ENCODE measurements at places on chromosomes 2 and 18.
A peak's percentile ranks its signal among the peaks of the same experiment; 100 is the strongest.

DNA sequence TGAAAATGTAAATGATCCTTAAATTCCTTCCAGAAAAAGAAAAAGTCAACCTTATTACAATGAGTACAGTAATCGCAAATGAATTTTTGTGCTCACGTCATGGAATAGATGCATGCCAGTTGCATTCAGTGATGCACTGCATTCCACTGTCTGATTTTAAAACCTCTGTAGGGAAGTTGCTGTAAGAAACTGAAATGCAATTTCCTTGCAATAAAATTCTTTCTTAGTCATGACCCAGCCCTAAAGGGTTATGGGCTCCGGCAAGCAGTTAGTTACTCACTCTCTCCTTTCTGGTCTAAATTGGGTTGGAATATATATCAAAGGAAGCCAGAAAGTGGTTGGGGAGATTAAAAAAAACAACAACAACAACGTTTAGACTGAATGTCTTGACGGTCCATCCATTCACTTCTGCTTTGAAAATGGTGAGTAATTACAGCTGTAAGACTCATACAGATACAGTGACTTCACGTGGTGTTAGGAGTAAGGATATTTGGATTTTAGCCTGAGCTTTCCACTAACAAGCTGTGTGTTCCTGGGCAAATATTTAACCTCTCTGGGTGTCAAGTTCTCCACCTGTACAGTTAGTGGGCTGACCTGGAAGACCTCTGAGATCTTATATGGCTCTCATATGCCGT is 8.6 kb upstream of the RND3 start:
- no peak for DNase-seq

DNA sequence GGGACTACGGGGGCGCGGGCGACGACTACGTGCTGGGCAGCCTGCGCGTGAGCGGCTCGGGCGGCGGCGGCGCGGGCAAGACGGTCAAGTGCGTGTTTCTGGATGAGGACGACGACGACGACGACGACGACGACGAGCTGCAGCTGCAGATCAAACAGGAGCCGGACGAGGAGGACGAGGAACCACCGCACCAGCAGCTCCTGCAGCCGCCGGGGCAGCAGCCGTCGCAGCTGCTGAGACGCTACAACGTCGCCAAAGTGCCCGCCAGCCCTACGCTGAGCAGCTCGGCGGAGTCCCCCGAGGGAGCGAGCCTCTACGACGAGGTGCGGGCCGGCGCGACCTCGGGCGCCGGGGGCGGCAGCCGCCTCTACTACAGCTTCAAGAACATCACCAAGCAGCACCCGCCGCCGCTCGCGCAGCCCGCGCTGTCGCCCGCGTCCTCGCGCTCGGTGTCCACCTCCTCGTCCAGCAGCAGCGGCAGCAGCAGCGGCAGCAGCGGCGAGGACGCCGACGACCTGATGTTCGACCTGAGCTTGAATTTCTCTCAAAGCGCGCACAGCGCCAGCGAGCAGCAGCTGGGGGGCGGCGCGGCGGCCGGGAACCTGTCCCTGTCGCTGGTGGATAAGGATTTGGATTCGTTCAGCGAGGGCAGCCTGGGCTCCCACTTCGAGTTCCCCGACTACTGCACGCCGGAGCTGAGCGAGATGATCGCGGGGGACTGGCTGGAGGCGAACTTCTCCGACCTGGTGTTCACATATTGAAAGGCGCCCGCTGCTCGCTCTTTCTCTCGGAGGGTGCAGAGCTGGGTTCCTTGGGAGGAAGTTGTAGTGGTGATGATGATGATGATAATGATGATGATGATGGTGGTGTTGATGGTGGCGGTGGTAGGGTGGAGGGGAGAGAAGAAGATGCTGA is 1.4 kb downstream of the SOX11 start:
- peak; percentile 30 for DNase-seq

DNA sequence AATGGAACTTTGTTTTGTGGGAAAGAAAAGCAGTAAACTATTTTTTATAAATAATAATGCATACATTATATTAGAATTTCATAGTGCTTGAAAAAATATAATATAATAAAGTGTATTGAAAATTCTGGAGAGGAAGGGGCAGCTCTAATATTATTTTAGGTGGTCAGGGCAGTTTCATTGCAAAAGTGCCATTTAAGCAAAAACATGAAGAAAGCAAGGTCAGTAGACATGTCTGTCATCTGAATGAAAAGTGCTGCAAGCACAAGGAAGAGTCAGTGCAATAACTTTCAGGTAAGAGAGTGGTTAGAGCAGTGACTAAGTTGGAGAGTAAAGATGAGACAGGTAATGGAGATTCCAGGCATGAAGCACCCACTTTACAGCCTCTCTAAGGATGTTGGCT is 435.6 kb upstream of the REG3G start:
- DNase-seq: no peak

- DNase-seq: no peak
Observed at GRCh38 chr2:65313126-65313953, 85.7 kb downstream of the ACTR2 start.

- DNase-seq: peak; percentile 76
Observed at GRCh38 chr2:108988796-108989713, at the start of gene EDAR. Gene EDAR (minus strand): TSS chr2:108989220. CDS start chr2:108931014, 58,206 bp downstream.

DNA sequence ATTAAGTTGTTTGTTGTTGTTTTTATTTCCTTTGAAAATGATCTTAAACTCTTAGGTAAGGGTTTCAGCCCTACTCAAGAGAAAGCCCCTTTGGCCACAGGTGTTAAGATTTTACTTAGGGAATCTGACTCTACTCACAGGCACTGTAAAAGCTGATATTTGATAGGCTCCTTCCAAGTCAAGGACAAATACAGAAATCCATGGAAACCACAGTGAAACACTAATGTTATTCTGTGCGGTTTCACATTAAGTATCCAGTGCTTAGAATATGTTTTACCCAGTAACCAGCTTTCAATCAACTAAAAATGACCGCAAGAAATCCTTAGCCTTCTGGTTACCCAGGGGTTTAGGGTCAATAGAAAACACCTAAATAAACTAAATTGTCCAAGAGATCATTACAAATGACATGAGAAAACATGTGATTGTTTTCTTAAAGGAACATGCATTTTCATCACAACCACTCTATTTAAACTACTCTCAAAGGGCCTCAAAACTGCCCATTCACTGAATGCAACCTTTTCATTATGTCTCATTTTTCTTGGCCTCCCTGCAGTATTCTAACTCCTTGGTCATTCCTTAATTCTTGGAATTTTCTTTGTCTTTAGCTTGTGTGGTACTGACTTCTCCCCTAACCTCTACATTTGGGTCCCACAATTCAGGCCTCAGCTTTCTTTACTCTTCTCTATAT is 56.0 kb downstream of the CDH2 start:
- no peak for DNase-seq

- no peak for DNase-seq
Observed at GRCh38 chr2:233112776-233113452, 52.8 kb downstream of the INPP5D start.

DNA sequence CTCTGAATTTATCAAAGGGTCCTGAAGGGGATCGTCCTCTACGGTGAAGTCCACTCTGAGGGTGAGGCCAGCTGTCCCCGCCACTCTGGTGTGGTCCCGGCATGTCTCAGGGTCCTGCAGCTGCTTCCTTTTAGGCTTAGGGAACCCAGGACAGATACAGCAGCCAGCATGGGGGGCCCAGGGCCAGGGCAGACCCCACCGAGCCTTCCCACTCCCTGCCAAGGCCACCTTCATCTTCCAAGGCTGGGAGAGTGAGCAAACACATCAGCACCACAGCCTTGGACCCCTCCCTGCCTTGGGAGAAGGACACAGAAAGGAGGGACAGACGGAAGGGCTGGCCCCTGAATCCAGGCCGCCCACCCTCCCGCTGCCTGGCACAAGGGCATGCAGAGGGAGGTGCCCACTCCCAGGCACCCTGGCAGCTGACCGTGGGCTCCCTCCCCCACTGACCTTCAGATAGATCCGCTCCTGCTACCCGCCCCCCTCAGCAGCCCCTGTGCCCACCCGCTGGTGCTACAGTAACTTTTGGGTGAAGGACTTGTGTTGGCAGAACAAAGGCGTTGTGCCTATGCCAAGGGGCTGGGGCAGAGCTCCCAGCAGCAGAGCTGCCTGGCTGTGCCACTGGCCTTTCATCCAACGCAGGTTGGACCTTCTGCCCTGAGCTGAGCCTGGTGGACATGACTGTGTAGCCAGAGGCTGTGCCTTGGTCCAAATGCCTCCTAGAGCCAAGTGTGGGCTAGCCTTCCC is 7.6 kb downstream of the CYP26B1 start:
- DNase-seq: no peak

GRCh38 chr2:38600921-38601455 is 1.7 kb downstream of the HNRNPLL start:
- no peak for DNase-seq

DNA sequence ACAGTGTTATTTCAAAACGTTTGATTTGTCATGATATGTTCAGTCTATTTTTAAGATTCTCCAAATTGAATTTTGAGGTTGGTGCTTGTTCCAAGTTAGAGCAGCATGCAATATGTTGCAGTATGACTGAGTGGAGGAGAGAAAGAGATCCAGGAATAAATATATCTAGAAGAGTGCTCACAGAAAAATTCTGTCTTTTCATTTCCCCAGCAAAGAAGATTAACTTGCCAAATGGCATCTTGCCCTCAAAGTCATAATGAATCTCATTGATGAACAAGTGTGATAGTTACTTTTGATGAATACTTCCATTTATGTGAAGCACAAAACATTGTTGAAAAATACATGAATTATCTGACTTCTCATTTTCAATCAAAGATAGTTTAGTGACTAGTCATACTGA is 95.9 kb downstream of the KCNJ3 start:
- no peak for DNase-seq

GRCh38 chr18:62450546-62451410 is 72.0 kb upstream of the ZCCHC2 start:
- no peak for DNase-seq

DNA sequence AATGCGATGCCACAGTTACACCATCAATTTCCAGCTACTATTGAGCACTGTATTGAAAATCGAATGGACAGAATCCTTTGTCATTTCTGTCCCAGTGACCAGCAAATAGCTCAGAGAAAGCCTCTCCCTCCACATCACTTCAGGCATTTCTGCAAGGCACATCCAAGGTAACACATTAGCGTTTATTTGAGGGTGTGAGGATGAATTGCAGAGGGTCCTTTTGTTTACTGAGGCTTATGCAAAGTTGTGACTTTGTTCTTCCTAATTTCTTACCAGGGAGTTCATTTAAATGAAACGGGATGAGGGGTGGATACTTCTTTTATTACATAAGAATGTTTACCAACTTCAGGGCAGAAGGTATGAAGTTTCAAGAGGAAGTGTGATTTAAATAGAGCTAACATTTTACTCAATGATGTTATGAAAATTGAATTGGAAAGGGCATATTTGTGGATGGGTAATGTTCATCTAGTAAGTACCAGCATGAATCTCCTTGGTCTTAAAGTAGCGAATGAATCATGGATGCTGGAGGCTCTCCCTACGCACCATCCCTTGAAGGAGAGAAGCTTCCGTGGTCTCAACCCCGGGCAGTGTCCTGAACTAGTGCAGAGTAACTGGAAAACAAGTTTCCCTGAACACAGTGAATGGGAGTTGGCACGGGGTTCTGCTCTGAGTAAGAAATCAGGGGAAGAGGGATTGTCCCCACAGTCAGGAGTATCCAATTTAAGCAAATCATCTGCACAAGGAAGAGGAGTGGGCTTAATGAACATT is 756.5 kb downstream of the GALR1 start:
- no peak for DNase-seq

- no peak for DNase-seq
Observed at GRCh38 chr2:67503066-67503795, 106.1 kb downstream of the ETAA1 start.

DNA sequence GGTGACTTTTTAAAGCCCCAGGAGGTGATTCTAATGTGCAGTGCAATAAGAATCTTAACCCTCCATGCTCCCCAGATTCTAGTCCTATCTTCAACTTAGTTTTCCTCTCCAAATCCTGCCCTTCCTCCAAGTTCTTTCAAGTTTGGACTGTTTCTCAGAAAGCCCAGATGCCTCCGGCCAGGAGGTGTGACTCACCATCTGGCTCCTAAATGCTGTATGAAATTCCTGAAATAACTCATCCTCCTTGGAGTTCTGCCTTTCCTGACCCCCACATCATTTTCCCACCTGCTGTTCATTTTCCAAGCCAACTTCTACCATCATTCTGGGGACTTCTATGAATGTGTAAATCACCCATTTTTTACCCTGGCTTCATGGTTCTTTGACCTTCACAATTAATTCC is 118.2 kb upstream of the NOL4 start:
- DNase-seq: no peak

- DNase-seq: no peak
Observed at GRCh38 chr2:143422681-143423080, 293.5 kb downstream of the ARHGAP15 start.

DNA sequence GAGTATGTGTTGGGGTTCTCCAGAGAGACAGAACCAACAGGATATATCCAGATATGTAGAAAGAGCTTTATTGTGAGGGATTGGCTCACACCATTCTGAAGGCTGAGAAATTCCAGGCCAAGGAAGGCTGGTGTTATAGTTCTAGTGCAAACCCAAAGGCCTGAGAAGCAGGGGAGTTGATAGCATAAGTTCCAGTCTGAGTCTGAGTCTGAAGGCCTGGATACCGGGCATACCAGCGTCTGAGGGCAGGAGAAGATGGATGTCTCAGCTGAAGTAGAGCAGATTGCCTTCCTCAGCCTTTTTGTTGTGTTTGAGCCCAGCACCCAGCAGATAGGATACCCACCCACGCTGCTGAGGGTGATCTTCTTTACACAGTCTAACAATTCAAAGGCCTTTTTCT is 211.7 kb upstream of the RASGRP3 start:
- no peak for DNase-seq

GRCh38 chr18:39184176-39184575 is 1618.6 kb upstream of the CELF4 start:
- DNase-seq: no peak

GRCh38 chr2:29954316-29954715 is 32.9 kb upstream of the ALK start:
- DNase-seq: no peak

GRCh38 chr2:205892665-205893259 is 193.2 kb downstream of the INO80D start:
- DNase-seq: peak; percentile 6

- DNase-seq: no peak
Observed at GRCh38 chr2:26011609-26011989, 22.3 kb upstream of the RAB10 start.

GRCh38 chr2:181959508-181959907 is 26.1 kb upstream of the PPP1R1C start:
- no peak for DNase-seq
